SJSA1 (cell line): ENCODE measurements at places on chromosomes 11 and 22. TPM values are rescaled to one million over a fixed set of nuclear protein-coding genes. Genes with fewer than 3 reads are reported as not detected.
A peak's percentile ranks its signal among the peaks of the same experiment; 100 is the strongest.

DNA sequence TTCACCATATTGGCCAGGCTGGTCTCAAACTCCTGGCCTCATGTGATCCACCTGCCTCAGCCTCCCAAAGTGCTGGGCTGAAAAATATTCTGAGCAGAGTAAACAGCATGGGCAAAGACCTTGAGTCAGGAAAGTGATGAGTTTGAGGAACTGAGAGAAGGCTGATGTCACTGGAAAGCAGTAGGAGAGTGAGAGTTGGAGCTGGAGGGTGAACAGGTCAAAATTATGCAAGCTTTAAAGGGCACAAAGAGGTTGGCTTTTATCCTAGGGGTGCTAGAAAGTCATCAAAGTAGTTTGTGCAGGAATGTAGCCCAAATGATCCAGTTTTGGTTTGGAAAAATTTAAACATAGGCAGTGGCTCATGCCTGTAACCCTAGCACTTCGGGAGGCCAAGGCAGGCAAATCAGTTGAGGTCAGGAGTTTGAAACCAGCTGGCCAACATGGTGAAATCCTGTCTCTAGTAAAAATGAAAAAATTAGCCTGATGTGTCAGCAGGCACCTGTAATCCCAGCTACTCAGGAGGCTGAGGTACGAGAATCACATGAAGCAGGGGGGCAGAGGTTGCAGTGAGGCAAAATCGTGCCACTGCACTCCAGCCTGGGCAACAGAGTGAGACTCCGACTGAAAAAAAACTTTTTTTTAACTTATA lies 44.7 kb upstream of the CXCR5 start:
- no peak for DNase-seq

Gene SMCO4
- total RNA-seq: 6.8 and 26.9 TPM in 2 replicates

Gene SAA4
- total RNA-seq: not detected in 2 replicates

Gene SEC14L2
- 3.4 and 16.2 TPM in 2 replicates for total RNA-seq

DNA sequence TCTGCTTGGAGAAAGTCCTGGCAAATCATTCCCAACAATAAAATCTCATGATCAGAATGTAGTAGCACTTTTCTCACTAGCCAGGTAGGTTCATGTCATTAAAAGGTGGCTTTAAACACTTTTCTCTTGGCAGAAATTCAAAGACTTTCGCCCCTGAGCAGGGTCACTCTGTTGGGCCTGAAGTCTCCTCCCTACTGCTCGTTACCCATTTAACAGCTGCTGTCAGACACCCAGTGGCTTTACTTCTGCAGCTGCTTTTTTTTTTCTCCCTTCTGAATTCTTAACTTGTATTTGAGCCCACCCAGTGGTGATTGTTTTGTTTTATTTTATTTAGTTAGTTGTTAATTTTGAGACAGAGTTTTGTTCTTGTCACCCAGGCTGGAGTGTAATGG lies 25.0 kb downstream of the ARHGAP8 start:
- no peak for DNase-seq

DNA sequence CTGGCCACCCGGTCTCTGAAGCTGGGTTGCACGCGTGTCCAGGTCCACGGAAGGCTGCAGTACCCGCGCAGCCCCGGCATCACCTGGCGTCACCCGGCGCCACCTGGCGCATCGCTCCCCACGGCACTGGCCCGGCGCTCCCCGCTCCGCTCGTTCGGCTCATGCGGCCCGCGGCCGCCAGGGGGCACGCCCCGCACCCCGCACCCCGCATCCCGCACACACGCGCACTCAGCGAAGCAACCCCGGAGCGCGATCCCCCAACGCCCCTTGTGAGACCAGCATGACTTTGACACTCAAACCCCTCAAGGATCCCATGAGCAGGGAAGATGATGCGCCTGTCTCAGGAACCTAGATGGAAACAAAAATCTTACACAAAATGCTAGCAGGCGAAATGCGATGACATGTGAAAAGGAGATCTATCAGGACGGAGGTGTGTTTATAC lies 11.9 kb downstream of the B3GNT6 start:
- DNase-seq: peak; percentile 42

- no peak for DNase-seq
Measured at GRCh38 chr11:70002433-70002832, 75.7 kb upstream of the ANO1 start.

DNA sequence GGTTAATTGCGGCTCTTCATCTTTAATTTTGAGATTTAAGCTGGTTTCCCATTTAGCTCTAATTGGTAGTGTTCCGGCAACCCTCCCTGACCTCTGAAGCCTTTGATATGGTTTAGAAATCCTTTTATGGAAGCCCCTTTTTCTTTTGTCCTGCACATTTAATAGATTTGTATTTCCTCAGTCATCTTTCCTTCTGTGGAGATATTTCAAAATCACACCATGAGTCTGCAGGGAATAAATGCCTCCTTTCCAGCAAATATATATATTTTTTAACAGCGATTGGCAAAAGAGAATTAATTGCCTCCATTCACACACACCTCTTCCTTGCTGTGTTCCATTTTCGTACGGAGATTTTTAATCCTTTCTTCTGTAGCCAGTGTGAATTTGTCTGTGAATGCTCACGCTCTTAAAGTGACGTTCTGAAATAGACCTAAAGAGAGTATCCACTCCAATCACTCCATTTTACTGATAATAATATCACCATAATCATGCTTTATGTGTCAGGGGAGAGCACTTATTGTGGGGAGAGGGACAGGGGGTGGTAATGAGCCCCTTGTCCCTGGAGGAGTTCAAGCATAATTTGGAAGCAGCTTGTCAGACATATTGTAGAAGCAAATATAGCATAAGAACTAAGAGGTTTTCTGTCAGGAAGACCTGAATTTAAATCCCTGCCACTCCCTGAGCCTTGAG lies 142.5 kb upstream of the SYT13 start:
- no peak for DNase-seq

Gene OR8G5
- not detected in 2 replicates for total RNA-seq

DNA sequence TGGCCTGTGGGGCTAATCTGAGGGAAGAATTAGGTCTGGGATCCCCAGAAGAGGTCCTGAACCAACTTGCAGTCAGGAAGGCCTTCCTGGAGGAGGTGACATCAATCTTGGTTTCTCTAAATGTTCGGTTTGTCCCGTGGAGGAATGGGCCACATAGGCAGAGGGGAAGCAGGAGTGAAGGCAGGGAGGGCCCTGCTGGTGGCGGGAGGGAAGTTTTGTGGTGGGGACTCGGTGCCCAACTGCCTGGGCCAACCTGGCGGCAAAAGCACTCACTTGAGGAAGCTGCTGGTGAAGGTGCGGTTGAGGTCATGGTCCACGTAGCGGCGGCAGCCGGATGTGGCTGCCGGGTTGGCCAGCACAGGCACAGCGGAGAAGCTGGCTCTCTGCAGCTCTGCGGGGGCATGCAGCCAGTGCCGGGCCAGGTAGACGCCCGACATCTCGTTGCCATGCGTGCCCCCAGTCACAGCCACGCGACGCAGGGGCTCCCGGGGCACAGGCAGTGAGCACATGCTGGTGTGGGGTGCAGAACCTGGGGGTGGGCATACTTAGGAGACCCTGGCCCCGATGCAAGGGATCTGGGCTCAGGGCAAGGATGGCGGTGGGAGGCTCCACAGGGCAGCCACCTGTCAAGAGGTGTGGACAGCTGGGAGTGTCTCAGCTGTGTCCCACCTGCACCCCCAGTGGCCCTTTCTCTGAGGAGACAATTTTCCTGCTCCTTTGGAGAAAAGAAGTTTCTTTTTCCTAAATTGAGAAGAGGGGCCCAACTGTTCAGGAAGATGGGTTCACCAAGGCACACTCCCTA lies 3.8 kb downstream of the ACY3 start:
- DNase-seq: no peak

GRCh38 chr11:11972730-11973341 lies 35.6 kb downstream of the DKK3 start:
- no peak for DNase-seq

- no peak for DNase-seq
Measured at GRCh38 chr11:1203505-1204271, 19.2 kb upstream of the MUC5B start.

- no peak for DNase-seq
Measured at GRCh38 chr11:59030037-59030436, 56.1 kb upstream of the GLYATL1B start.

GRCh38 chr22:48948575-48949170 lies 879.0 kb downstream of the BRD1 start:
- no peak for DNase-seq

DNA sequence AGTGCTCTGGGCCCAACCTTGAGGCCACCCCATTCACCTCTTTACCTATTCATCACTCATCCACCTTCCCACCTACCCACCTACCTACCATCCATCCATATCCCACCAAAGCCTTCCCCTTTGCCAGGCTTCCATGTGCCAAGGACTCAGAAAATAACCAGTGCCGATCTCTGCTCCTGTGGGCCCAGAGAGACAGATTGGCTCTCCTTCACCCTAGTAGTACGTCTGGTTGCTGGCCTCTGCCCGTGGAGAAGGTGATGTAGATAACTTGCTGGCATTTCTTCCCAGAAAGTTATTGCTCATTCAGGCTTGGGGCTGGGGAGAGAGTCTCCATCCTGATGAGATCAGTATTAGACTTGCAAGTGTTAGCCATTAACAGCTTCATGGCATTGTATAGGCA lies 45.2 kb downstream of the NEU3 start:
- DNase-seq: no peak

Gene PEX16
- total RNA-seq: 33.4 and 33.9 TPM in 2 replicates

Gene FXYD2
- total RNA-seq: not detected in 2 replicates

Gene CRYBB2
- total RNA-seq: 0.21 TPM in 1 of 2 replicates, not detected in the other

DNA sequence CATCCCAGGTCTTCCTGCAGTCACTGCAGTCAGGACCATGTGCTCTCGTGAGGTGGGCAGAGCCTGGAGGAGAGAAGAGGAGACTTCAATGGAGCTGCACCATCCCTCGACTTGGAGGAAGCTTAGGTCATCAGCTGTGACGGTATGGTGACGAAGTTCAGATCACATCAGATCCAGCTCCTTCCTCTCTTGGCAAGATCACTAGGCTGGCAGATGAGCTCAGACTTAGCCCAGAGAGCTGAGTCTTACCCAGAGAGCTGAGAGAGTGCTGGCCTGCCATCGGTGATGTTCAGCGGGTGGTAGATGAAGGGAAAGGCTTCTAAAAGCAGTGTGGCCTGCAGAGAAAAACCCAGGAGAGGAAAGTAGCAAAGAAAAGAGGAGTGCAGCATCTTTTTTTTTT lies 1.8 kb upstream of the SLC15A3 start:
- DNase-seq: no peak

DNA sequence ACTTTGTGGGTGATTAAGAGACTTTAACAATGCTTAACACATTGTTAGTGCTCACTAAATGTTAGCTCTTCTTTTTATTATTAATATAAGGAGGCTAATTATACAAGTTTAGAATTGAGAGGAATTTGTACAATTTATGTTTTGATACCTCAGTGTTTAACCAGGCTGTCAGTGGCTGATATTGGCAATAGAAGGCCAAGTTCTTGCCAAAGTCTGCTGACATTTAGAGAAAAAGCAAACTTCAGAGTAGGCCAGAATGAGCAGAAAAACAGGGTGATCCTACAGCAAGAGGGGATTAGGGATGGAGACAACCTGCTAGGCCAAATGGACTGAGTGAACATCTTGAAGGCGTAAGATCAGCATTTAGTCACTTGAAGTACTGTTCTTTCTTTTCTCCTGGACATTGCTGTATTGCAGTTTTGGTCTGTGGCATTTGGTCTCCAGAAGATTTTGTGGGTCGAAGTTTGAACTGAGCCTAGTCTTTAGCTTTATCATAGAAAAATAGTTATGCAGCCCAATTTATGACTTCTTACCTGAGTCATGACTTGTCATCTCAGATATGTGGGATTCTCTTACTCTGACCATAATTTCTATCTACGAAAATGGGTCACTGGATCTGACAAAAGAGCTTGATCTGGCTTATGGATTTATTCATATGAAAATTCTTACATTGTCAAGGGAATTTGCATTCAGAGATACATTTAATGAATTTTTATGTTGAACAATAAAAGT lies 9.0 kb downstream of the TRIM44 start:
- DNase-seq: no peak

- DNase-seq: no peak
Measured at GRCh38 chr11:129236850-129237249, 44.7 kb upstream of the ARHGAP32 start.

DNA sequence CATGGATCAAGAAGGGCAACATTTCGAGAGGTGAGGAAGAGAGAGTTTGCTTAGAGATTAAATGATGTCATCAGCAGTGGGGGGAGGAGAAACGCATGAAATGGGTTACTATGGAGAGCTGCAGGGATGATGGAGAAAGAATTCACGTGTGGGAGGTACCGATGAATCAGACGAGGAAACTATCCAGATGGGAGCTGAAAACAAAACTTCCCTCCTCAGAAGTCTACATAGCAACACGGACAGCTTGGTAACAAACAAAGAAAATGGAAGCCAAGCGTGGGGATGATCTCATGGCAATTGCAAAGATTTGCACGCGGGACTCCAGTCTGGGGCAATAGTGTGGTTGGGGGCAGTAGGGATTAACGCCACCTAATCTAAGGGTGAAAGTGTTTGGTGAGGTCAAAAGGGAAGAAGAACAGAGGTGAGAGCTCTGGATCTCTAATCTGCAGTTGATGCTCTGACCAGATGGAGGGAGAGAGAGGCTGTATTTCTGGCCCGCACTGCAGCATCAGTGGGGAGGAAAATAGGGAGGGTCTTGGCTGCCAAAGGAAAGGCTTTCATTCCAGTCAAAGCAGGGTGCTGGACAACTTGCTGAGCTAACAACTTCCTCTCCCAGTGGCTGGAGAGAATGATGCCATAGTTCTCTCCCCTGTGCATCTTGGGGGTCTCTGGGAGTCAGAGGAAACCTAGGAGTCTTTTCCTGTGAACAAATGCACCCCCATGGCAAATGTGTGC lies 43.4 kb upstream of the CSNK2A3 start:
- DNase-seq: peak; percentile 50

- no peak for DNase-seq
Measured at GRCh38 chr22:46612904-46613605, 7.1 kb upstream of the GRAMD4 start.
